ENCODE measurements at places on chromosomes 16 and 17.

- no peak for DNase-seq
Observed at GRCh38 chr17:29400818-29401217, 10.7 kb downstream of the TAOK1 start.

- DNase-seq: no peak
Observed at GRCh38 chr17:73514146-73514863, 129.9 kb downstream of the SDK2 start.

DNA sequence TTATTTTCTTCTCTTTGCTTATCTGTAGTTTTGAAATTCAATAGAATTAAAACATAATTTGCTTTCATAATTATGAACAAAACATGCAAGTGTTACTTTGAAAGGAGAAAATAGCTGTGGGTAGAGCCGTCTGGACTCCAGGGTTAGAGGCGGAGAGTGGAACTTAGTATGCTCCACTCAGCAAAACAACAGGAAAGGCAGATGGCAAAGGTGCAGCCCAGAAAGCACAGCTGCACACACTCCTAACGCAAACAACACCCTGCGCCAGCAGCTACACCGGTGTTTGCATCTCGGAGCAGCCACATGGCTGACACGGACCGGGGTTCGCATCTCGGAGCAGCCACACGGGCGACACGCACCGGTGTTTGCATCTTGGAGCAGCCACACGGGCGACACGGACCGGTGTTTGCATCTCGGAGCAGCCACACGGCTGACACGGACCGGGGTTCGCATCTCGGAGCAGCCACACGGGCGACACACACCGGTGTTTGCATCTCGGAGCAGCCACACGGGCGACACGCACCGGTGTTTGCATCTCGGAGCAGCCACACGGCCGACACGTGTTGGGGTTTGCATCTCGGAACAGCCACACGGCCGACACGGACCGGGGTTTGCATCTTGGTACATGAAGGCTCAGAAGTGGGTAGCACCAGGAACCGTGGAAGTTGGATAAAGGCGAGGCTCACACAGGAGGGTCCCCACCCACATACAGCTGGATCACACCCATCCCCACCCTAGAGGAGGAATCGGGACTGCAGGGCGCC, 12.2 kb upstream of the CAPN15 start:
- DNase-seq: no peak

GRCh38 chr17:27677191-27677590, 46.2 kb downstream of the LGALS9 start:
- no peak for DNase-seq

- no peak for DNase-seq
Observed at GRCh38 chr16:80319181-80319580, 221.6 kb upstream of the DYNLRB2 start.

- no peak for DNase-seq
Observed at GRCh38 chr16:26705346-26705745, 361.4 kb upstream of the C16orf82 start.

GRCh38 chr16:14650629-14651028, 17.9 kb downstream of the BFAR start:
- no peak for DNase-seq

DNA sequence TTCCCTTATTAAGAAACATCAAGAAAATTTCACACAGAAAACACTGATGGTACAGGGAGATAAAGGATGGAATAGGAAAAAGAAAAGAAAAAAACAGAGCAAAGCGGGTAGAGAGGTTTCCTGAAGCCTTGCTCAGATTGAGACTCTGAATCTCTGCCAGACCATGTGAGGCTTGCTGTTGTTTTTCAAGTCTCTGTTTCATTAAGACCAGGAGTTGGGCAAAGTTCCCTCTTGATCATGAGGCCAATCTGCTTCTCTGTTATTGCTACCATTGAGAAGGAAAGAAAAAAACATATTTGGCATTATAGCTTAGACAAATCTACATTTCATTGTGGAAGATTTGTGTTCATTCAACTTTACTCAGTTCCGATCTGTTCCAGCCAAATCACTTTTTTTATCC, 201.6 kb upstream of the SOX9 start:
- no peak for DNase-seq

- DNase-seq: no peak
Observed at GRCh38 chr17:76709077-76709950, 1.5 kb downstream of the MXRA7 start.

GRCh38 chr16:340370-341091, 12.0 kb downstream of the AXIN1 start:
- DNase-seq: no peak

DNA sequence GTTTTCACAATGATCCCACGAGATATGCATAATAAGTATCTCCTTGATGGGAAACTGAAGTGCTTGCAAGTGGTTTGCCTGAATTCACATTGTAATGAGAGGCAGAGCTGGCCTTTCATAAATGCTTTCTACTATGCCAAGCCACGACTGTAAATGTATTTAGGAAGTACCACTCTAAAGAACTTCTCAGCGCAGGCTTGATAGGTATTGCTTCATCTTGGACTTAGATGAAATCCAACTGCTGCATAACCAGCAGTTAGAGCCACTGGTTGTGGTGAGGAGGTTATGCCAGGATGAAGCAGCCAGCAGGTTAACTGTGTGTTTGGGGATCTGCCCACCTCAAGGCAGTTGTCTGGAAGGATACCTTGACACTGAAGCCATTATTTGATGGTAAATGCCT, 26.8 kb downstream of the MARCHF10 start:
- DNase-seq: no peak

GRCh38 chr17:82566129-82566960, 46.8 kb downstream of the FOXK2 start:
- no peak for DNase-seq

- no peak for DNase-seq
Observed at GRCh38 chr16:9909072-9909825, 273.0 kb downstream of the GRIN2A start.

GRCh38 chr17:34639706-34640425, 60.5 kb downstream of the TMEM132E start:
- DNase-seq: no peak

- DNase-seq: no peak
Observed at GRCh38 chr17:72432143-72432621, 311.4 kb downstream of the SOX9 start.

- no peak for DNase-seq
Observed at GRCh38 chr16:86877108-86877507, 298.8 kb downstream of the FOXL1 start.

- DNase-seq: no peak
Observed at GRCh38 chr16:78389009-78389498, 289.6 kb downstream of the WWOX start.

DNA sequence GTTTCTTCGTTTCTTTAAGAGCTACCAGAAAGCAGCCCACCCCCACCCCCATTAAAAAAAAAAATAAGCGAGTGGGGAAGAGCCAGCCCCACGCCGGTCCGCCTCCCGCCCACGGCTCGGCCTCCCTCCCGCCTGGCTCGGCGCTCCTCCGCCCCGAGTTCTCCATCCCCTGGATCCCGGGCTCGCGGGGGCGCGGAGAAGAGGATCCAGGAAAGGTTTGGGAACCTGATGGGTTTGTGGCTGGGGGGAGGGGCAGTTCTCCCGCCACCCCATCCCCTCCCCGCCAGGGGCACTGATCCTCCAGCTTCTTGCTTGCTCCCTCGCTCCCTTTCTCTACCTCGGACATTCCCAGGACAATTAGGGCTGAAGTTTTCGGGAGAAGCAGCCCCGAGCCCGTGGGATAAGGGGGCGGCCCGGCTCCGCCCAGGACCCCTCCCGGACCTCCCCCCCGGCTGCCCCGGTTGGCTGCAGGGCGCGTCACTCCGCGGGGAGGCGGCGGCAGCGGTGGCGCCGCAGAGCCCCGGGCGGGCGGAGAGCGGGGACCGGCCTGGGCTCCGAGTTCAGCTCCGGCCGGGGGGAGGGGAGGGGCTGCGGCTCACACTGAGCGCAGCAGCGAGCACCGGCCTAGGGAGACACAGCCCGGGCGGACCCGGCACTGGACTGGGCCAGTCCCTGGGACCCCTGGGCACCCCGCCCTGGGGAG, 1.0 kb upstream of the SALL1 start:
- no peak for DNase-seq

Data from GM12891 (cell line).